Pons (tissue), 1 donor: ENCODE measurements at places on chromosomes 4 and X.

DNA sequence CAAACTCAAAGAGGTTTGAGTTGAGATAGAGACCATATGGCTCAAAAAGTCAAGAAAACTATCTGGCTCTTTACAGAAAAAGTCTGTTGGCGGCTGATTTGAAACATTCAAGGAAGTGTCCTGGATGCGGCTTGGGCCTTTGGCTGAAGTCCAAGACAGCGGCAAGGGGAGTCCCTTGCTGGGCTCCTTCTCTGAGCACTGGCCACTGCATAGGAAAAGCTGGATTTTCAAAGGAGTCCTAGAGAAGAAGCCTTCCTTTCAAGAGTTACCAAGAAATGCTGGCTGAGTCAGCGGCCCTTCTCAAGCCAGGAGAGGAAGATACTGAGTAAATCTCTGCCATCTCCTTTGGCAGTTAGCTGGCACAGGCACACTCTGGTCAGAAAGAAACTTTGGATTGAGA lies 12.1 kb downstream of the APLN start:
- DNase-seq, result peak; percentile 17

DNA sequence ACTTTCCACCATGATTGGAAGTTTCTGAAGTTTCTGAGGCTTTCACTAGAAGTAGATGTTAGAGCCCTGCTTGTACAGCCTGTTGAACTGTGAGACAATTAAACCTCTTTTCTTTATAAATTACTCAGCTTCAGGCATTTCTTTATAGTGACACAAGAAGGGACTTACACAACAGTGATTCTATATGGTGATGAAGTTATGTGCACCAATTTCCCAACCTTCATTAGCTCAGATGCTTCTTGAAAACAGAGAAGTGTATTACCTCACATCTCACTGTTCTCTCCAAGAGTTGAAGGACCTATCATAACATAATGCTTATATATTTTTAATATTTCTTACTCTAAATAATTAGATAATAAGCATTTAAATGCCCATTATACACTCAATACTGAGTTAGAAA lies 202.1 kb upstream of the ANXA10 start:
- no peak for DNase-seq

DNA sequence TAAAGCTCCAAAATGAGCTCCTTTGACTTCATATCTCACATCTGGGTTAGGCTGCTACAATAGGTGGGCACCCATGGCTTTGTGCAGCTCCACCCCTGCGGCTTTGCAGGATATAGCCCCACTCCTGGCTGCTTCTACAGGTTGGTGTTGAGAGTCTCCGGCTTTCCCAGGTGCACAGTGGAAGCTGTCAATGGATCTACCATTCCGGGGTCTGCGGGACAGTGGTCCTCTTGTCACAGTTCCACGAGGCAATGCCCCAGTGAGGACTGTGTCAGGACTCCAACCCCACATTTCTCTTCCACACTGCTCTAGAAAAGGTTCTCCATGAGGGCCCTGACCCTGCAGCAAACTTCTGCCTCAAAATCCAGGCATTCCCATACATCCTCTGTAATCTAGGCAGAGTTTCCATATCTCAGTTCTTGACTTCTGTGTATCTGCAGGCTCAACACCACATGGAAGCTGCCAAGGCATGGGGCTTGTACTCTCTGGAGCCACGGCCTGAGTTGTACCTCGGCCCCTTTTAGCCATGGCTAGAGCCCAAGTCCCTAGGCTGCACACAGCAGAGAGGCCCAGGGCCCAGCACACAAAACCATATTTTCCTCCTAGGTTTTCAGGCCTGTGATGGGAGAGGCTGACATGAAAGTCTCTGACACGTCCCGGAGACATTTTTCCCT lies 342.8 kb downstream of the FAM47B start:
- no peak for DNase-seq

GRCh38 chr4:157564771-157565170 lies 344.2 kb downstream of the GRIA2 start:
- no peak for DNase-seq

DNA sequence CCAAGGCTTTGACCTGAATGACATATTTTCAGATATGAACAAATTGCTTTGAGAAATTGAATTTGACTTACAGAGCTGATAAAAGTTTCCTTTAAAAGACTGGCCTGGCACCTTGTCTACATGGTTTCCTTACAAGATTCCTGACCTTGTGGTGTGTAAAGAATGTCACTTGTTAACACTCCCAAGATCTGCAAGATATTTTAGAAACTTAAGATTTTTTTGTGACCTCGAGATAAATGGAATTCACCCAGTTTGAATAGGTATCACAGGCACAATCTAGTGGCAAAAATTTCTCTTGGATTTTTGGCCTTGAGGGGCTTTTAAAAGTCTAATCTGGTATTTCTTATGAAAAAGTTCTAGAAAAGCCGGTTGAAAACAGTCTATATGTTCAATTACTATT lies 1568.9 kb upstream of the IGFBP7 start:
- DNase-seq, result no peak

DNA sequence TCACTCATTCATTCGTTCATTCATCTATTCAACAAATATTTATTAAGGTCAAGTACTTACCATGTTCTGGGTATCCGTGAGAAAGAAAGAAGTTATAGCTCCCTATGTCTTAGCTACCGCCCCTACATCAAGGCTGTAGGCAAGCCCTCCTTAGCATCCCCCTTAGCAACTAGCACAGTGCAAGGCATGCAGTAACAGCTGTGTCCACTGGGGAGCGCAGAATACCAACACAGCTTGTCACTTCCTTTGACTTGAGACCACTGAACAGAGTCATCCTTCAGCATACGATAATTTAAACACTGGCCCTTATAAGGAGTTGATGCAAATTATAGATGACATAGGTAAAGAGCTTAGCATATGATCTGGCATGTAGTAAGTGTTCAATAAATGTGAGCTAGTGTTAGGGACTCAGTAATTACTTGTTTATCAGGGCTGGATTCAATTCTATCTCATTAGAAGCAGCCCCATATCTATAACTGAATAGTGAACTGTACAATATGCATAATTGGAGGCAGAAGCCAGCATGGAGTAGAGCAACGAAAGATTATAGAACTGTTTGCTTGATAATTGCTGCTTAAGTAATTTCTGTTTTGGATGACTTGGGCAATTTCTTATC lies 8.7 kb downstream of the KIAA1210 start:
- peak; percentile 37 for DNase-seq

DNA sequence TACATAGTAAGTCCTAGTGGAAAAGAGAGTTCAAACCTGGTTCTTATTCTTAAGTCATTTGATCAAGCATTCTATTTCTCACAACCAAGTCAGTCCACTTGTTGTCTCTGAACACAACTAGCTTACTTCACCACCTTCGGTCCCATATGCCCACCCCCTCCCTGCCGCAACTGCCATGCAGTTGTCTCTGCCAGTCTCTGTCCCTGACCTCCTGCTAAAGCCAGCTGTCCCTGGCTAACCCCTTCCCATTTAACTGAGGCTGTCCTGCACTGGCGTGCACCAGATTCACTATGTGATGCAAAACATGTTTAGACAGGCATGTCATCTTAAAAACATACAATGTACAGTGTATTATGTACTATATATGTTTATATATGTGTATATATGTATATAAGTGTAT lies 12.7 kb downstream of the FRAS1 start:
- DNase-seq, result no peak

- no peak for DNase-seq
Measured at GRCh38 chr4:26568446-26568994, 15.4 kb upstream of the TBC1D19 start.

DNA sequence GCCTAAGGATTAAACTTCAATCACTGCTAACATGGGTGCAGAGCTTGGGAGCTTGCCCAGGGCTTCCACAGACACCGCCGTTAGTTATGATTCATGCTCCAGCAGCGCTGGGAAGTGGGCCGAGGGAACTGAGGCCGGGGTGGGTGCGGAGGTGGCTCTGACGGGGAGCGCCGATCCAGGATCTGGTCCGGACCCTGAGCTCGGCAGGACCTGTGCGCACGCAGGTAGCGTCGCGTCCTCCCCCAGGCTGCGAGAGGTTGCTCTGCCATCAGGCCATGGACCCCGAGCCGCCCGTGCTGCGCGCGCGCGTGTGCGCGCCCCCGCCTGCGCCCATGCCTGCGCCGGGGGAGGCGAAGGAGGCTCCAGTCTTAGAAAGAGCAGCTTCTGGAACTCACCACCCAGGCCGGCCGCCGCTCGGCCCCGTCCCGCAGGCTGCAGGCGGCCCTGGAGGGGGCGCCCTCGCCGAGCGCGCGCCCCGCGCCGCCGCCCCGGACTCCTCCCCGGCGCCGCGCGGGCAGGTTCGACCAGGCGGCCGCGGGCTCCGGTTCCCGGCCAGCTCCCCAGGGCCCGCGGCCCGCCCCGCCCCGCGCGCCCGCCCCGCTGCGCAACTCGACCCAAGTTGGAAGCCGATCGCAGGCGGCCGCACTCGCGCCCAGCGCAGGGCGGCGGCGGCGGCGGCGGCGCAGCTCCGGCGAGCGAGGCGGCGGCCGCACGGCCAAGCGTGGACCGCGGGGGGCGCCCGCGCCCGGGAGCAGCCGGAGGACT lies 732 bp upstream of the ADRA2C start:
- no peak for DNase-seq

DNA sequence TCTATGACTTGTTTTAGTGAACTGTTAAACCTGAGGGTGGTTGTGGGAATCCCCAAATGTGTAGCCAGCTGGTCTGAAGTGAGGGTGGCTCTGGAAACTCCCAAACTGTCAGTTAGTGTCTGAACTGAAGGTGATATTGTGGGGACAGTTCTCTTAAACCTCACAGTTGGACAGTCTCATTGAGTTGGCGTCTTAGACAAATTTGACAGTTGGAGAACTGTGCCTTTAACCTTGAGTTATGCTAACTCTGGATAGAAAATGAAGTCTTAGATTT lies 20.7 kb upstream of the CTSO start:
- DNase-seq, result no peak

DNA sequence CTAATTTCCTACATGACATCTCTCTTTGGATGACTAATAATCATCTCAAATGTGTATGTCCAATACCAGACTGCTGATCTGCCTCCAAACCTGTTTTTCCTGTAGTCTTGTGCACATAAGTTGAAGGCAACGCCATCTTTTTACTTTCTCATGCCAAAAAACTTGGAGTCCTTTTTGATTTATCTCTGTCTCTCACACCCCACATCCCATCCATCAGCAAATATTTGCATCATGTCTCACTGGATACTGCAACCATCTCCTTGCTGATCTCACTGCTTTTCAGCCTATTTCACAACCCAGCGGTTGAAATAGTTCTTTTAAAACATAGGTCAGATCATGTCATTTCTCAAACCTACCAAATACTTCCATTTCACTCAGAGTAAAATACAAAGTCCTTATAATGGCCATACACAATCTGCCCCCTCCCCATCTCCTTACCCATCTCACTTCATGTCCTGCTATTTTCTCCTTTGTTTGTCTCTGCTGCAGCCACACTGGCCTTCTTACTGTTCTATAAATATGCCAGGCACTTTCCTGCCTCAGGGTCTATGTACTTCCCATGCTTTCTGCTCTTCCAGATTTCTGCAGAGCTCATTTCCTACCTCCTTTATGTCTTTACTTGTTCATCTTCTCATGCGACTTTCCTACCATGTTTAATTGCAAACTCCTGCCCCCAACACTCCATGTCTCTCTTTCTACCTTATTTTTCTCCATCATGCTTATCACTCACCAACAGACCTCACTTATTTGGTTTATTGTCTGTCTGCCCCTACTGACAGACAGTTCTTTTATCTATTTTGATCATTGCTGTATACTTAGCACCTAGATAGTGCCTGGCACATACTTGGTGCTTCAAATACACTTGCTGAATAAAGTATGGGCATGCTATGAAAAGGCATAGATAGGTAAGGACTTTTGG lies 98.8 kb downstream of the ANXA3 start:
- DNase-seq, result no peak

- DNase-seq, result no peak
Measured at GRCh38 chr4:21885241-21885640, 63.3 kb downstream of the KCNIP4 start.

GRCh38 chr4:139419388-139419914 lies 34.5 kb upstream of the RAB33B start:
- DNase-seq, result peak; percentile 88

DNA sequence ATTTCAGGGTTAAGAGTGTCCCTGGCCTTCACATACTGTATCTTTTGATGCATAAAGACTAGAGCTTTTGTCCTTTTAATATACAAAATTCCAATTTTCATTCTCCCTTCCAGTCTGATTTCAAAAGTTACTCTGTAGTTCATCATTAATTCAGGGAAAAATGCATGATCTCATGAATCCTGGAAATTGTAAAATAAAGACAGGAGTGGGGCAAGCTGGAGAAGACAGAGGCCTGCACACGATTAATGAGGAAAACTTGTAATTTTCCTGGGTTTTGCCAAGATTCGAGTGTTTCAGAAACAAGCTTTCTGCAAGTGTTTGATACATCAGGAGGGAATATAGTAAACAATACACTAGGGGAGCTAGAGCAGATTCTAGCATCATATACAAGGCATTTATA lies 947.9 kb downstream of the FAT4 start:
- DNase-seq, result no peak

DNA sequence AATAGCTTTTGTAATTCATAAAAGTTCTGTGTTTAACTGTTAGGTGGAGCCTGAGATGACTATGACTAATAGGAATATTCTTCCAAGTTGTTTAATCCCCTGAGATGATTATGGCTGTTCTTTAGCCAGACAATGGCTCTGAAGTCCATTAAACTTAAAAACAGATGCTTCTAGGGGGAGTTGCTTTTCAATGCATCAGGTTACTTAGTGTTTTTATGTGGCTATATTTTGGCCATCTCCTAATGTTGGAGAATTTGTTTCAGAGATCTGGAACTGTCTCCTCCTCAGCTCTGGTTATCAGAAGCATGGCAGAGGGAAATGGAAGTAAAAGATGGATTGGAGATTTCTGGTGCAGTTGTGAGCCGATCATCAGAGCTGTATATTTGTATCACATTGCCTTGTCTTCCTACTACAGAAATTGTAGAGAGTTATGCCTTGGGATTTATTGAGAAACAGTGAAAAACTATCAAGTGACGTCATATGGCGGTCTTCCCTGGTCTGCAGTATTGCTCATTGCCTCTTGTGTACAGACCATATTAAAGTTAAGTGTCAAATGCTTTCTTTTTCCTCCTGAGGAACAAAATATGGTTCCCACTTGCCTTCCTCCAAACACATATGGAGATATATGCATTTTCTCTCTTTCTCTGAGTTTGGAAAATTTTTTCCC lies 29.8 kb downstream of the SGMS2 start:
- DNase-seq, result no peak

GRCh38 chrX:2452317-2452784 lies 48.4 kb downstream of the DHRSX start:
- DNase-seq, result no peak

DNA sequence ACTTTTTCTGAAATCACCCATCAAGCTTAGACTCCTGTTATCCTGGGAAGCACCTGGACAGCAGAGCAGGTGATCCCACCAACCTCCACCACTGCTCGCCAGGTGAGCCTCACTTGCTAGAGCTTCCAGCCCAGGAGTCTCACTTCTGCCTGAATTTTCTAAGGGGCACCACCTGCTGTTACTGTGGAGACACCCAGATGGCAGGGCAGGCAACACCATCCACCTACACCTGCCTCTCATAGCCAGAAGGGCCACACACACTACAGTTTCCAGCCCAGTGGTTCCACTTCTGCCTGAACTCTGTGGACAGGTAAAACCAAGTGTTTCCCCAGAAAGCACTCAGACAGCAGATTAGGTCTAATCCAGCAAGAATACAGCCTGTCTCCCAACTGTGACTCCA lies 262.0 kb downstream of the ARAP2 start:
- no peak for DNase-seq

GRCh38 chrX:113986427-113986826 lies 597.5 kb upstream of the HTR2C start:
- no peak for DNase-seq
